ENCODE measurements at places on chromosomes 4 and X.

DNA sequence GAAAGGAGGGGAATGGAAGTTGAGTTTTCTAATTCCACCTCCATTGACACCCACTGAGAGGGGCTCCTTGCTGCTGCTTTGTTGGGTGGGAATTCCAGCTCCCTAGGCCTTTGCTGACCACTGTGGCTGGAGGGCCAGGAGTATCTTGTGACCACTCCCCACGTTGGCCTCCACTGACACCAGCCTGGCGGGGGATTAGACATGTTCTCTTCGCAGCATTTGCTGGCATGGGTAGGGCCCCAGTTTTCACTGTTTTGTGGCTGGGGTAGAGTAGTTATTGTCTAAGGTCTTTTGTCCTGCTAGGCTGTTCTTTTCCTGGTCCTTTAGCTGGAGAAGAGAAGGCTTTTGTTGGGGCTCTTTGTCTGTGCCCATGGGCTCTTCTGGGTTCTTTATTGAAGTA lies 116.7 kb downstream of the CDKL5 start:
- DNase-seq: no peak

- DNase-seq: peak; percentile 49
Measured at GRCh38 chrX:20320461-20321159, 53.9 kb upstream of the RPS6KA3 start.

DNA sequence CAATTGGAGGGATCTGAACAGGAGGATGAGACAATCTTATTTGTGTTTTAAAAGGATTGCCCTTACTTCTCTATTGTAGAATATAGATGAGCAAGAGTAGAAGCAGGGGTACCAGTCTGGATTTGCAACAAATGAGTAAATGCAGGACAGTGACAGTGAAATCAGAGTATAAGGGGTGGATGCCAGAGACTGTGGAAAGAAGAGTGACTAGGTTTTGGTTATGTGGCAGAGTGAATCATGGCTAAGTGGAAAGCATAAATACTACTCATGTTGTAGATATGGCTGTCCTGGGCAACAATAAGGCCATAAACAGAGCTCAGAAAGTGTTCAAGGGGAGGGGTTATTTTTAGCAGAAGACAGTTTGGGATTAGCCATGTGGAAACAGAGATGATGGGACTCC lies 6.0 kb upstream of the VSIG4 start:
- DNase-seq: no peak

GRCh38 chr4:171441300-171441941 lies 371.8 kb upstream of the GALNTL6 start:
- no peak for DNase-seq

DNA sequence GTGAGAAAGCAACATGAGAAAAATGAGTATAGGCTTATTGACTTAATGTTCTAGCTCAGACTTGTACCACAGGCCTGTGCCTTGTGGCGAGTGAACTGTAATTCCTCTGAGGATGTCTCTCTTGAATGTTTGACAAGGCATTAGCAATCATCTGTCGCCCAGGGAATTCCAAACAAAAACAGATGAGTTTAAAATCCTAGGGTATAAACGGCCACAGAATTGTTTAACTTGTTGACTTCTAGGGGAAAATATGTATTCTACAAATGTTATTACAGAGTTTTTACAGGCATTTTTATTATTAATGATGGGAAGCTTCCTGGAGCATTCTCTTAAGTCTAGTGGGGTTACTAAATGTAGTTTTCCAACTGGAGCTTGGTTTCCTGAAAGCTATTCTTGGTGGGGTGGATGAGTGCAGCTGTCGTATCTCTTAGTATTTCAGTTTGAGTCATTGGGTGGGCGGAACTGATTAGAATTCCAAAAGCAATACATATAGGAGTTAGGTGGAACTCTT lies 40.6 kb downstream of the ARHGAP10 start:
- no peak for DNase-seq

- DNase-seq: no peak
Measured at GRCh38 chr4:118865091-118865708, 23.5 kb upstream of the SYNPO2 start.

DNA sequence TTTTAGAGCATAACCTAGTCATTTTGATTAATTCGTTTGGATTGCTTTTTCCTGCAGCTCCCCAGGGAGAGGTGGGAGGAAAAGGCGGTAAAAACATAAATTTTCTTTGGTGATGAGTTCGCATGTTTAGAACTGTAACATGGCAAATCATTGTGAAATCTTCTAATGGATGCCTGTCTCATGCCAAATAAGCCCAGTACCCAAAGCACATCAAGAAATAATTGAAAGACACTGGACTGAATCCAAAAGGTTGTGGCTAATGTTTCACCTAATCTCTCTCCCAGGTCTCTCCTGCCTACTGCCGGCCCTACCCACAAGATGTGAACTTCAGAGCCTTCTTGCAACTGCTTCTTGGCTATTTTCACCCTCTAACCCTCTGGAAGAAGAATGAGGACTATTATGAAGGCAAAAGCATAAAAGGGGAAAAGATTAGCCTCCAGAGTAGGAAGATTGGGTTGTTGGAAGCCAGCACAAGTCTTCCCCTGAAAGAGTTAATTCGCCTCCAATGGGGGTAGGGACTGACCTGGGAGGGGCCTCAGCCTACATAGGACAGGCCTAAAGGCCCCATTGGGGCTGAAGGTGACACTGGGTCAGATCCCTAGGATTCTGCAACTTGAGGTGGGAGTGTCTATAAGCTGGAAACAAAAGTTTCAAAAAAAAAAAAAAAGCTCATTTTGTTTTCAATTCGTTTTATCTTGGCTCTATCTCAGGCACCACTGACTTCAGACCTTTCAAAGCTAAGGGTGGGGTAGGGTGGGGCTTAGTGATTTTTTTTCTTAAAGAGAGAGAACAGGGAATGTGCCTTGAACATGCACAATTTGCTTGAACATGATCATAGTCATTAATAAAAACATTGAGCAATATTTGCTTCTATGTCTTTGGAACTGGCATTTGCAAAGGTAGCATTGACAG lies 278.6 kb upstream of the KLF3 start:
- DNase-seq: no peak

GRCh38 chr4:27594922-27595321 lies 734.3 kb downstream of the STIM2 start:
- DNase-seq: no peak

DNA sequence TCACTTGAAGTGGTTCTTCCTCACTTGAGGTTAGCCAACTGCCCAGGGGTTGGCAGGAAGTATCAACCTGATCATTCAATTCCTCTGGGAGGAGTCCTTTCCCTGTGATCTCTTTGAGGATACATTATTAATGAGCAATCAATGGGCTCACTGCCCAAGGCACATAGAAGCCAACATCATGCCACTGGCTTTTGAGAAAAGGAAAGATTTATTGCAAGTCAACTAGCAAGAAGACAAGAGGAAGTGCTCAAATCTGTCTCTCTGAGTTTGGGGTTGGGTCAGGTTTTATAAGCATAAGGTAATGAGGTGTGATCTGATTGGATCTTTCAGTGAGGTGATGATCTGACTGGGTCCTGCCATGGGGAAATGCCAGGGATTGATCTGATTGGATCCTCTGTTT lies 39.6 kb downstream of the FGFBP1 start:
- no peak for DNase-seq

GRCh38 chr4:1168191-1169101 lies 3.9 kb downstream of the SPON2 start:
- DNase-seq: no peak

GRCh38 chr4:40369437-40370274 lies 34.5 kb downstream of the CHRNA9 start:
- no peak for DNase-seq

GRCh38 chr4:53101191-53101581 lies 239.1 kb downstream of the RASL11B start:
- DNase-seq: no peak

DNA sequence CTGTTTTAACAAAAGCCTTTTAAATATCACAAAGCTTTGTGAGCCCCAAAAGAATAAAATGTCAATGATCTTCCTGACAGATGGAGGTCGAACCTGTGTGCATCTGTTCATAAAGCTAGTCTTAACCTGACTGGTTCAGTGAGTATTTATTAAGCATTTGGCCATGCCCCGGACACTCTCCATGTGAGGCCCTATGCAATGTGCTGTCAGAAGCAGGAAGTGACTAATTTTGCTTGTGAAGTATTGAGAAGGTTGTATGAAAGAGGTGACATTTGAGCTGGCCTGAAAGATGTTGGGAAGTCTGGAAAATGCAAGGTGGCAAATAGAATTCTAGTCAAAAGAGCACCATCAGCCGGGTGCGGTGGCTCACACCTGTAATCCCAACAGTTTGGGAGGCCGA lies 171.4 kb downstream of the MSL3 start:
- no peak for DNase-seq

- no peak for DNase-seq
Measured at GRCh38 chrX:30965767-30966166, 76.7 kb upstream of the TAB3 start.

DNA sequence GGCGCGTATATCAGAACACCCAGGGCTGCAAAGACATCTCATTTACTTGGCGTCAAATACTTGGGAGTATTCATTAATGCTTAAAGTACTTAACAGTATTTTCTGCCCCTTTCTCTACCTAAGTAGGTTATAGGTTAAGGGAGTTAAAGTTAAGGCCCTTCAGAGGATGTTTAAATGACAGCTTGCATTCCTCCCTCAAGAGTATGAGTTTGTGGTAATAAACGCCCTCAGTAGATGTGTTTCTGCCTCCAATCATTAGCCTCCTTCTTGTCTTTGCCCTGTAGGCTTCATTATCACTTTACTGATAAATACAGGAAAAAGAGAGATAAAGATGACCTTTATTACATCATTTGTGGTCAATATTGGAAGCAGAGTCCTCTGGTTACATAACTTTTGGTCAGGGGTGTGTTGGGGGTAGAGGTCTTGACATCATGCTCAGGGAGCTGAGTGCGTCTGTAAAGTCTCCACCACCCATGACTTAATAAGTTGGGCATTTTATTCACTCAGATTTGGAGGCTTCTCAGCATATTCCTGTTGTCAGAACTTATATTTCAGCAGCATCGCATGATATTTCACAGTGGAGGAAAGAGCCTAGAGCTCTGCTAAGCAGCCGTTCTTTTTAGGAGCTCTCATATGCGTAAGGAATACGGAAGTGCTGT lies 145.9 kb downstream of the CPE start:
- no peak for DNase-seq

GRCh38 chrX:65572971-65573370 lies 38.4 kb upstream of the LAS1L start:
- no peak for DNase-seq

DNA sequence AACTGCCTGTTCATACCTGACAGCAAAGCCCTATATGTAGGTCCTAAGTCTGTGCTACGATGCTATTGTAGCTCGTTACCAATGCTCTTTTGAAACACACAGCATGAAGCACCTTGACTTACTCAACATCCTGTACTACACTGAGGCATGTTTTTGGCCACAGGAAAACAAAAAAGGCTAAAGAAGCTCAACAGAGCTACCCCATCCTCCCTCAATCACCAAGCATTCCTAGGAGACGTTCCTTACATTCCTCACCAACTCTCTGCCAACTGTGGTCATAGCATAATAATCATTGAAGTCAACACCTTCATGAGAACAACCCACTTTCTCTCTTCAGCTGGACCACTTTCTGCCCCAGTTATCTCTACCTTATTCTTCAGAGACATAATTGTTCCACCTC lies 73.7 kb upstream of the SLC25A43 start:
- no peak for DNase-seq

DNA sequence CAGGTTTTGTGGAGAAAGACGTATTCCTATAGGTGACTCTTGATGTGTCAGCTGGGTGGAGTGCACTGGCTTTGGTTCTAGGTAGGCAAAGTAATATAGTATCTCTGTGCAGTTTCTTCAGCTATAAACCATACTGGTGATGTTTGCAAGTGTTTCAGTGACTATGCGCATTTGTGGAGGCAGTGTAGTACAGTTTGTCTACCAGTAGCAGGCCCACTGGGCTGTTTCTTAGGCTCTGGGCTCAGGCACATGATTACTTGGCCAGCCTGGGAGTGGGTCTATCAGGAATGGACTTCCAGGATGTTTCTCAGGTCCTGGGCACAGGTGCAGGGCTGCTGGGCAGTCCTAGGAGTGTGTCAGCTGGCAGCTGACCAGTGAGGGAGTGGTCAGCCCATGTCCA lies 51.9 kb upstream of the INTU start:
- no peak for DNase-seq

GRCh38 chrX:85052636-85053343 lies 49.1 kb downstream of the APOOL start:
- DNase-seq: no peak

- no peak for DNase-seq
Measured at GRCh38 chr4:48804584-48805301, 24.7 kb upstream of the FRYL start.

DNA sequence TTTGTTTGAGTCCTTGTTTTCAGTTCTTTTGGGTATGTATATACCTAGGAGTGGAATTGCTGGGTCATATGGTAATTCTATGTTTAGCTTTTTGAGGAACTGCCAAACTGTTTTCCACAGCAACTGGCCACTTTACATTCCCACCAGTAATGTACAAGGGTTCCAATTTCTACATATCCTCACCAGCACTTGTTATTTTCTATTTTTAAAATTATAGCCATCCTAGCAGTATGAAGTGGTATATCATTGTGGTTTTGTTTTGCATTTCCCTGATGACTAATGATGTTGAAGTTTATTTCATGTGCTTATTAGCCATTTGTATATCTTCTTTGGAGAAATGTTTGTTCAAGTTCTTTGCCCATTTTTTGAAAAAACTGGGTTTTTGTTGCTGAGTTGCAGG lies 39.6 kb downstream of the TMEM164 start:
- no peak for DNase-seq

GRCh38 chr4:169070071-169070894 lies 60.2 kb upstream of the CBR4 start:
- DNase-seq: no peak

DNA sequence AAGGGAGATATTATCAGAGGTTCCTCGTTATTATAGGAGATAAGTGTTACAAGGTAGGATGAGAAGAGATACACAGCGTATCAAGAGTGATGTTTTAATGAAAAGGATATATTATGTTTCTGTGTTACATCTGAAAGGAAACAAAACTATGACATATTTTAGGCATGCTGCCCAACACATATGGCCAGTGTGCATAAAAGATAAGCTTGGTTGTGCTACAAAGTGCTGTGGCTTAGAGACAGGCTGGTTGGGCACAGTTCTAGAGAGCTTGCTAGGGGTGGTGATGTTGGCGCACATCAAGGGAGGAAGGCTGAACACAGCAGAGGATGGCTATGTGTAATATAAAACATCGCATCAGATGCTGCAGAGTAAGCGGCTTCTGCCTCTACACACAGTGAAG lies 42.4 kb downstream of the TRAM1L1 start:
- no peak for DNase-seq

GRCh38 chrX:107970073-107970472 lies 12.1 kb downstream of the TEX13B start:
- DNase-seq: no peak

GRCh38 chr4:7083597-7084563 lies 16.0 kb upstream of the GRPEL1 start:
- no peak for DNase-seq

DNA sequence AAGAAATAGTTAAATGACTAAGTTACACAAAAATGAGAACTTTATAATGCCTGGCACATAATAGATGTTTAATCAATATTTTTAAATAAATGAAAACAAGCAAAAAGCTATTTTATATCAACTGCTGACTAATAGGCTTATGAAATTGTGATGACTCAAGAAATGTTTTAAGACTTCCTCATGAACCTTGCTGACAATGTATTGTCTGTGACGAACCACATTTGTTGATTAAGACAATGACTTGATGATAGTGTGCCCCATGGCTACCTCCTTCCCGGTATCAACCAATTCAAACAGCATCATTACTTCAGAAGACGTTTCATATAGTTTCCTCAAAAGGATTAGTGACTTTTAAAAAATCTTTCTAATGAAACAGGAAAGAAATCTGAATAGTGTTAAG lies 7.9 kb downstream of the CXCL6 start:
- no peak for DNase-seq
